ENCODE measurements at places on chromosomes 12 and 14. TPM values are rescaled to one million over a fixed set of nuclear protein-coding genes. Genes with fewer than 3 reads are reported as not detected.

The SLC25A47 gene
- 0.15 TPM for polyA plus RNA-seq

The NINJ2 gene
- polyA plus RNA-seq = 6.6 TPM

The C12orf42 gene
- 2.4 TPM for polyA plus RNA-seq

The PRKCH gene
- polyA plus RNA-seq = 13.5 TPM

The NANOG gene
- polyA plus RNA-seq = not detected

The ALX1 gene
- 0.24 TPM for polyA plus RNA-seq

DNA sequence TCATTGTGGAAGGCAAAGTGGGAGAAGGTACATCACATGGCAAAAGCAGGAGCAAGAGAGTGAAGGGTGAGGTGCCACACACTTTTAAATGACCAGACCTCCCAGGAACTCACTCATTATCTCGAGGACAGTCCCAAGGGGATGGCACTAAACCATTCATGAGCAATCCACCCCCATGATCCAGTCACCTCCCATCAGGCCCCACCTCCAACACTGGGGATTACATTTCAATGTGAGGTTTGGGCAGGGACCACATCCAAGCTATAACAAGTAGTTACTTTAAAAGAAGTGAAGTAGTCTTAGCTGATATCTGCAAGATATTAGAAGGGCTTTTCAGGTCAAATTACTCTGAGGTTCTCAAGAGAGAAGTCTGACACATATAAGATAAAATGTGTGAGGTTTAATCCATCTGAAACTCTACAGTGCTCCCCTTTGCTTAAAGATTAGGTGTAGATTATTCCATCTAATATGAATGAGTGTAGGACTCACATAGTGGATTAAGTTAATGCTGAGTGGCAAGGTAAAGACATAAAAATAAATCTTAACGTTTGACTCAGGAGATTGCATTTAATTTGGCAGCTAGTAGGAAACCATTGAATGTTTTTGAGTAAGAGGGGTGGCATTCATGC lies 130.8 kb downstream of the TMX1 start:
- no peak for DNase-seq

DNA sequence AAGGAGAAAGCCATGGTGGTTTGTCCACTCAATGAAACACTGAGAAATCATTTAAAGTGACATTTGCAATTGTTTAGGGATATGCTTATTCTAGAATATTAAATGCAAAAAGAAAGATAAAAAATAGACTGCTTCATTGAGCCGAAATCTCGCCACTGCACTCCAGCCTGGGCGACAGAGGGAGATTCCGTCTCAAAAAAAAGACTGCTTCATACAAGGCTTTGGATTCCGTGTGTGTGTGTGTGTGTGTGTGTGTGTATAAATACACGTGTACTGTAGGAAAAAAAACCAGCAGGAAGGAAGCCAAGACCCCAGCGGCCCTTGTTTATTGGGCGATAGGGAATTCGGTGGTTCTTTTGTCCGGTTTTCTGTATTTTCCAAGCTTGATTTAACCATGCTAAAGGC lies 3.2 kb upstream of the ZNF839 start:
- peak; percentile 94 for DNase-seq

DNA sequence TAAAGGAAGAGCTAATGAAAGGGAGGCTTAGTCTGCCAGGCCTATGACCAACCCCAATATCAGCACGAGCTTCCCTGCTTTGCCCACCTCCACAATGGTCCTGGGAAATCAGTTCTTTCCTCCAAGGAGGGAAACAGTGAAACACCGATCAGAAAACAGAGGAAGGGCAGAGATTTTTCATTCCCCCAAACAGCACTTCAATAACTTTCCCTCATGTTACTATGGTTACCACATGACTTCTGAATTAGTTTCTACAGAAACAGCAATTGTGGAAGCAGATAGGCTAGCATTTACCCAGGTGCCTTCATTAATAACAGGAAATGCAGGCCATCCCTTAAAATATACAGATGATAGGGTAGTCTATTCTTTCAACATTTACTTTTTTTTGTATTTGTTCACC lies 35.9 kb downstream of the TRIM9 start:
- DNase-seq = peak; percentile 31

DNA sequence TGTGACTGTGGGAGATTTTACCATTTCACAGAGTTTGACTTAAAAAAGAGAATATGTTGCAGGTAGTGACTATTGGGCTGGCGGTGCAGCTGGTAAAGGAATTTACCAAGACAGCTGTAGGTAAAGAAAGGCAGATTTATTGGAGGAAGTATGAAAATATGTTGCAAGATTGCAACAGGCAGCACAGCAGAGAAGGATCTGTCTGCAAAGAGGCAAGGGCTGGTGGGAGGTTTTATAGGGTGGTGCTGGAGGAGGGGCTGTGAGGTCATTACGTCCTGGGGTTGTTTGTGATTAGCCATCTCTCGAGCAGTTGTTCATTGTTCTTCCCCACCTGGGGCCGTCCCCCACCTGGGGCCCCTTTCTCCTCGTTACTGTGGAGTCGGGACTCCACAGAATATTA lies 62.1 kb downstream of the ACACB start:
- DNase-seq = no peak

DNA sequence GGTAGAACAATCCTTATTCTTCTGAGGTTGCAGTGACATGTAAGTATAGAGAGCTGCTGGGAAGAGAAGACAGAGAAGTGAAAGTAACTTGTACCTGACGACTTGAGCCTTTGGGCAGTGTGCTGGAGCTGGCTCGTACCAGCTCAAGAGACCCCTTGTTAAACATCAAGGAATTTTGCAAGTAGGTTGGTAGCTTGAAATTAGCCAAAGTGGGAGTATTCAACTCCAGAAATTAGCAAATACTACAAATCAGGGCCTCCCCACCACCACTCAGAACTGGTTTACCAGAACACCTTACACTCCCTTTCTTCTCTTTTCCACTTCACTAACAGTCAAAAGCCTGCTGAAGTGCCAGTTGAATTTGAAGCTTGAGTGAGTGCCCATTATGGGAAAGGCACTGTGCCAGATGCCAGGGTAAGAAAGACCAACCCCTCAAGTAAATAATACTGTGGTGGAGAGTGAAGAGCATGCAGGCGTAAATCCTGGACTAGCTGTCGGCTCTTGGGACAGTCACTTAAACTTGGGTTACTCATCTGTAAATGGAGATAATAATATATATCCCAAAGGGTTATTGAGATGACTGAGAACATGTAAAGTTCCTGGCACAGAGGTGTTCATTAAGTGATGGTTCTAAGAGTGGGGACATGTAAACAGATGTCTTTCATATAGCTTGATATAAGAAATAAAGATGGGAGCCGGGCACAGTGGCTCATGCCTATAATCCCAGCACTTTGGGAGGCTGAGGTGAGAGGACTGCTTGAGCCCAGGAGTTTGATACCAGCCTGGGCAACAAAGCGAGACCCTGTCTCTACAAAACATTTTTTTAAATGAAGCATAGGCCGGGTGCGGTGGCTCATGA lies 27.0 kb upstream of the EID3 start:
- no peak for DNase-seq

DNA sequence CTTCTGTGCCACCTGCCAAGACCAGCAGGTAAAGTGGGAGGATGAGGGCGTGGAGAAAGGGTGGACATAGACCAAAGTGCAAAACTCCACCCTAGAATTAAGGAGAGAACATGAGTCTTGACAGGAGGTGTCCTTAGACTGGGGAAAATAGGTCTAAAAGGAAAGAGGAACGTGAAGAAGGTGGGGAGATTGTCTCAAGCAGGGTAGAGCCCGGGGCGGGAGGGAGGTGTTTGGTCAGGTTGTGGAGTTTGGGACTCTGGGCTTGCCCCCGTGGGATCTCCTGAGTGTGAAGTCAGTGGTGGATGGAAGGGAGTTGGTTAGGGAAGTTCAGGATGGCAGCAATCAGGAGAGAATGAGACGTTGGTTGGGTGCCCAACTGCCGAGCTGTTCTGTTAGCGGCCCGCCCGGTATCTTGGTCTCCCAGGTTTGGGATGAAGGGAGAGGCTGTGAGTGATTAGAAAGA lies 386 bp downstream of the DGKA start:
- DNase-seq = peak; percentile 30

DNA sequence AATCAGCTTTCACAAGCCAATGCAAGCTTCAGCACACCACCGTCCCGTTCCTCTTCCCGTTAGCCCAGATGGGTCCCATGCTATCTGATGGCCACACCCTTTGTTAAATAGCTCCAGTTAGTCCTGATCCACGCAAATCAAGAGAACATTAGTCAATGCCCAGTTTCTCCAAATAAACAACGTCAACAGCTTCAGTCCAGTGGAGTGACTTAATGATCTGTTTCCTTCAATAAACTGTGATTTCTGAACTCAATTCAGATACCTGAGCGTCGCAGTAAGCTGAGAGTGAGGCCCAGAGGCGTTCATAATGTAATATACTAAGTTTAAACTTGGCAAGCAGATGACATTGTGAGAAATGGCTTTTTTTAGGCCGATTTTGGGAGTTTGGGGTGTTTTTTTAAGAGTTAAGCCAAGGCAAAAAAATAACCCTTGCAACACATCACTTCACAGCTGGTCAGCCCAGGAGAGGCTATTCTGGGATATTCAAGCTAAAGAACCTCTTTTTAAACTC lies 112.3 kb downstream of the ZFP36L1 start:
- peak; percentile 87 for DNase-seq

- DNase-seq = no peak
Observed at GRCh38 chr14:67886191-67886590, 66.6 kb downstream of the RAD51B start.

DNA sequence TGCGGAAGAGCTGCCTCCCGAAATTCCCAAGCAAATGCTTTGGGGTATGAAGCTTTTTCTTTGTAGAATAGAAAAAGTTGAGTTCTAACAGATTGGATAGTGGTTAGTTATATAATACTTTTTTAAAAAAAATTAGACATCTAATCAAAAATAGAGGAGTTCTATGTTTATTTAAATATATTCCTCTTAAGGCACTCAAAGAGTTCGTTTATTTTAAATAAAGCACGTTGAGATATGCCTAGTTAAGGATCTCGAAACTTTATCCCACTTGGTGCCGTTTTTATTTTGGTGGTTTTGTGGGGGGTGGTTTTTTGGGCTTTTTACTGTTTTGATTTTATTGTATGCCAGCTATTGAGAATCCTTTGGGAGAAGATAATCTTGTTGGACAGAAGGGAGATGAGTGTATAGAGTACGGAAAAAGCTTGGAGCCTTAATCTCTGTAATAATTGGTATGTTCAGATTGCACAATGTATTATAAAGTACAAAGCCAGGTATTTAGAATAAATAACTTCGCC lies 10.7 kb upstream of the SNAPC1 start:
- no peak for DNase-seq
